ENCODE measurements at places on chromosomes 12 and 14. TPM values are rescaled to one million over a fixed set of nuclear protein-coding genes. Genes with fewer than 3 reads are reported as not detected.
A peak's percentile ranks its signal among the peaks of the same experiment; 100 is the strongest.

Gene SDR9C7
- total RNA-seq: 0.28 TPM

- peak; percentile 95 for DNase-seq
- no peaks in the 10 kb centered on the region for H3K36me3 ChIP-seq
- no peaks in the 10 kb centered on the region for H3K27me3 ChIP-seq
- no peaks in the 10 kb centered on the region for H3K4me1 ChIP-seq
- H3K4me3 ChIP-seq: no peak overlapping the region
Measured at GRCh38 chr12:113040722-113041171, 15.8 kb upstream of the DTX1 start.

Gene RASAL1
- total RNA-seq: not detected

DNA sequence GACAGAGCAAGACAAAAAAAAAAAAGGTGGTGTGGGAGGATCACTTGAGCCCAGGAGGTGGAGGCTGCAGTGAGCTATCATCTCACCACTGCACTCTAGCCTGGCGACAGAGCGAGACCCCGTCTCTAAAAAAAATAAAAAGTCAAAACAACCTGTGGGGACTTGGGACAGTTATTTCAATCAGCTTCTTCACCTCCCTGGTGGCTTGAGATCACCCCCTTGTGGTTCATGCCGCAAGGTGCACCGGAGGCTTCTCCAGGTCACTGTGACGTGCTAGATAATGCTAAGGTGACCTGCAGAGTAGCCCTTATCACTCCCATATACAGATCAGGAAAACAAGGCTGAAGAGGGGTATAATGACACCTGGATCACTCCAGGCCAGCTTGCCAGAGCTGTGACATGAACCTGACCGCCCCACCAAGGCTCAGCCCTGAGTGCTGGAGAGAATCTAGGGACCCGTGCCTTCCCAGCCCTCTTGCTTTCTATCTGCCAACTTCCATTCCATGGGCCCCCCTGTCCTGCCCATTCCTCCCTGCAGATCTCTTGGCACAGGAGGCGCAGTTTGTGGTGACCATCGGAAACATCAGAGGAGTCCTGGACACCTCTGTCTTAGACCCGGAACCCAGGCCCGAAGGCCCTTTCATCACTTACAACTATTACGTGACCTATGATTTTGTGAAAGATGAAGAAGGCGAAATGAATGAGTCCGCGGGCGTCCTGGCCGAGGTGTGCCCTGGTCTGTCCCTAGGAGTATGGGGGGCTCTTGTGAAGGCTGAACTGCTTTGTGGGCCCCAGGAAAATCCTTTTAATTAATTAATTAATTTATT, 8.1 kb downstream of the LRRC43 start:
- H3K36me3 ChIP-seq: no peaks in the 10 kb centered on the region
- H3K4me1 ChIP-seq: no peaks in the 10 kb centered on the region
- H3K4me3 ChIP-seq: no peak overlapping the region
- no peaks in the 10 kb centered on the region for H3K27me3 ChIP-seq

Gene PRH2
- total RNA-seq: not detected

Measured in right atrium auricular region (tissue), 2 donors.